ENCODE measurements at places on chromosomes 16 and 17.
A peak's percentile ranks its signal among the peaks of the same experiment; 100 is the strongest.

DNA sequence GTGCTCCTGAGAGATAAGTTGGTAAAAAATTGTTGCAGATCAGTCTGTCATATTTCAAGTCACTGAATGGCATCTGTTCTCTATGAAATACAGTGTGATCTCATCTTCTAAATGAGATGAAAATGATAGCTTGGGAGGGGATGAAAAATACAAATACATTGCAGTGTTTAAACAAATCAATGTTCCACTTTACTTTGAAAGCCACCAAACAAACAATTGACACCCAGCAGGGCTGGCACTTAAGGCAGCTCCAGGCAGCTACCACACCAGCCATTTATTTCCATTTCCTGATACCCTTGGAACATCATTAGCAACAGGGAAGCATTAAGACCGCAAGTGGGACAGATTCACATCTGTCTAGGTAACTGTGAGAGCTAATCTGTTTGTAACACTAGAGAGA lies 827.6 kb upstream of the KIF2B start:
- H3K4me3 ChIP-seq: no peak overlapping the region
- no peaks in the 10 kb centered on the region for H3K36me3 ChIP-seq
- H3K27ac ChIP-seq: no peak overlapping the region
- H3K27me3 ChIP-seq: no peaks in the 10 kb centered on the region

GRCh38 chr16:78552716-78553115 lies 453.3 kb downstream of the WWOX start:
- H3K36me3 ChIP-seq: no peaks in the 10 kb centered on the region
- no peaks in the 10 kb centered on the region for H3K4me1 ChIP-seq
- no peak for DNase-seq
- no peak overlapping the region for H3K27ac ChIP-seq
- H3K27me3 ChIP-seq: no peaks in the 10 kb centered on the region
- H3K4me3 ChIP-seq: no peak overlapping the region

- no peaks in the 10 kb centered on the region for H3K27me3 ChIP-seq
- no peak overlapping the region for H3K27ac ChIP-seq
- H3K36me3 ChIP-seq: peaks cover 8% of the 10 kb centered on the region
- DNase-seq: no peak
These were observed 25.9 kb downstream of the OGFOD1 start for GRCh38 chr16:56477096-56477878.

GRCh38 chr17:63837962-63838600 lies 4.4 kb downstream of the SMARCD2 start:
- no peak overlapping the region for H3K4me3 ChIP-seq
- H3K36me3 ChIP-seq: no peaks in the 10 kb centered on the region
- H3K4me1 ChIP-seq: peaks cover 18% of the 10 kb centered on the region
- no peak overlapping the region for H3K27ac ChIP-seq

DNA sequence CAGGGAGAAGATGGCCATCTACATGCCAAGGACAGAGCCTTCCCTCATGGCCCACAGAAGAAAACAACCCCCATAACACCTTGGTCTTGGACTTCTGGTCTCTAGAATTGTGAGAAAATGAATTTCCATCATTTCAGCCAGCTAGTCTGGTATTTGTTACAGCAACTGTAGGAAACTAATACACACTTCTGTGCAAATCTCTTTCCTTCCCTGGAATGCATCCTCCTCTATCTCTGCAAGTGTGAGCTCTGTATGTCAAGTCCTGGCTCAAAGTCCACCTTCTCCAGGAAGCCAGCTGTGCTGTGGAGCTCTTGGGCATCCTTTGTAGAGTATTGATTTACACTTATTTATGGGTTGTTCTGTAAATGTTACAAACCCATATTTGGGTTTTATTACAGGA lies 89.7 kb downstream of the SDK2 start:
- H3K27me3 ChIP-seq: peaks cover 82% of the 10 kb centered on the region
- H3K4me3 ChIP-seq: no peak overlapping the region
- H3K27ac ChIP-seq: no peak overlapping the region
- no peaks in the 10 kb centered on the region for H3K36me3 ChIP-seq
- H3K4me1 ChIP-seq: no peaks in the 10 kb centered on the region

- H3K4me1 ChIP-seq: no peaks in the 10 kb centered on the region
- DNase-seq: no peak
- H3K27me3 ChIP-seq: no peaks in the 10 kb centered on the region
- H3K4me3 ChIP-seq: no peak overlapping the region
- H3K27ac ChIP-seq: no peak overlapping the region
These were observed 15.2 kb downstream of the EMP2 start for GRCh38 chr16:10565167-10565566.

- H3K27ac ChIP-seq: no peak overlapping the region
- peaks cover 92% of the 10 kb centered on the region for H3K27me3 ChIP-seq
- H3K4me1 ChIP-seq: no peaks in the 10 kb centered on the region
- no peaks in the 10 kb centered on the region for H3K36me3 ChIP-seq
These were observed 19.8 kb upstream of the SSTR5 start for GRCh38 chr16:1052721-1053120.

DNA sequence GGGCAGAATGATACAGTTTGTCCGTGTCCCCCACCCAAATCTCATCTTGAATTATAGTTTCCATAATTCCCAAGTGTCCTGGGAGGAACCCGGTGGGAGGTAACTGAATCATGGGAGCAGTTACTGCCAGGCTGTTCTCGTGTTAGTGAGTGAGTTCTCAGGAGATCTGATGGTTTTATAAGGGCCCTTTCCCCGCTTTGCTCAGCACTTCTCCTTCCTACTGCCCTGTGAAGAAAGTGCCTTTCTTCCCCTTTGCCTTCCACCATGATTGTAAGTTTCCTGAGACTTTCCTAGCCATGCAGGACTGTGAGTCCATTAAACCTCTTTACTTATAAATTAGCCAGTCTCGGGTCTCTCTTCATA lies 28.9 kb upstream of the SEC14L1 start:
- peaks cover 32% of the 10 kb centered on the region for H3K4me1 ChIP-seq
- H3K36me3 ChIP-seq: no peaks in the 10 kb centered on the region
- no peak for DNase-seq
- no peak overlapping the region for H3K27ac ChIP-seq
- H3K27me3 ChIP-seq: no peaks in the 10 kb centered on the region
- no peak overlapping the region for H3K4me3 ChIP-seq

GRCh38 chr16:50574745-50575136 lies 26.5 kb downstream of the NKD1 start:
- no peaks in the 10 kb centered on the region for H3K36me3 ChIP-seq
- no peaks in the 10 kb centered on the region for H3K4me1 ChIP-seq
- H3K27me3 ChIP-seq: no peaks in the 10 kb centered on the region
- no peak overlapping the region for H3K27ac ChIP-seq
- no peak for DNase-seq

GRCh38 chr17:42704837-42705494 lies 22.6 kb downstream of the CNTNAP1 start:
- peaks cover 18% of the 10 kb centered on the region for H3K4me1 ChIP-seq
- no peaks in the 10 kb centered on the region for H3K27me3 ChIP-seq
- DNase-seq: peak; percentile 51
- H3K27ac ChIP-seq: peak overlapping the region; percentile 53

DNA sequence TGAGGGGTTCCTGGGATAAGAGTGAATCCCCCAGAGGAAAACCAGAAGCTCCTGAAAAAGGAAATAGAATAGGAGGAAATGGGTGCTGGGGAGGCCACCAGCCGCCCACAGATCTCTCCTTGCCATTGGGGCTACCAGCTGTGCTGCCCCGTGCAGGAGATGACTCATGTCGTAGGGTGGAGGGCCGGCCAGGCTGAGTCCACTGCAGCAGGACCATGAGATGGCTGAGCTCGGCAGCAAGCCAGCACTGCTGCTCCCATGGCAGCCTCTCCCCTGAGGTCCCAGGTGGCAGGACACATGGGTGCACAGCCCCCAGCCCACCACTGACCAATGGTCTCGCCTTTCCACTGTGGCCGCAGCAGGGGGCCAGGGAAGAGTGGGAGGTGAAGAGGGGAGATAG lies 95.5 kb downstream of the GNAO1 start:
- no peaks in the 10 kb centered on the region for H3K27me3 ChIP-seq
- no peak overlapping the region for H3K27ac ChIP-seq

DNA sequence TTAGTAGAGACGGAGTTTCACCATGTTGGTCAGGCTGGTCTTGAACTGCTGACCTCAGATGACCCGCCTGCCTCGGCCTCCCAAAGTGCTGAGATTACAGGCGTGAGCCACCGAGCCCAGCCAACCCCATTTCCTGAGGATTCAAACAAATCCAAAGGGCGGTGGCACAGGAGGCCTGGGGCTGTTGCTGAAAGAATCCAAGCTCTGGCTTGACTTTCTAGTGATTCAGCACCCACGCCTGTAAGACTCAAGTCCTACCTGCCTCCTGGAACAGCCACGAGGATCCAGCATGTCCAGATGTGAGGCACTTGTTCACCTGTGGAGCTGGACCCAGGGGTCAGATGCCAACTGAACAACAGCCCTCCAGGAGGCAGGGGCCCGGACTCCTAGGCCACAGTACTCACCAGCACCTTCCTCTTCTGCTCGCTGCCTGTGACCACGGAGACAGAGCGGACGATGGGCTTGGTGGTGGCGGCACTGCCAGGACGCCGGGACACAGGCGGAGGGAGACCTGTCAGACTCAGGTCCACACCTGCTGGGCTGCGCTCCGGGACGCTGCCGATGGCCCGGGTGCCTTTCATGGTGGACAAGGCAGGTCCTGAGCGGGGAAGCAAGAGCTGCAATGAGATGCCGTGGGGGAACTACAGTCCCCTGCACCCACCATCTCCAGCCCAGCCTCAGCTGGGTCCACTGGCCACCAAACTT lies 3.1 kb downstream of the CEP131 start:
- peaks cover 8% of the 10 kb centered on the region for H3K27me3 ChIP-seq
- H3K4me1 ChIP-seq: peaks cover 14% of the 10 kb centered on the region
- no peak overlapping the region for H3K4me3 ChIP-seq
- no peak overlapping the region for H3K27ac ChIP-seq

- DNase-seq: no peak
- H3K4me1 ChIP-seq: no peaks in the 10 kb centered on the region
- H3K4me3 ChIP-seq: no peak overlapping the region
- no peaks in the 10 kb centered on the region for H3K36me3 ChIP-seq
These were observed 23.3 kb downstream of the NOS2 start for GRCh38 chr17:27776882-27777624.

- H3K27me3 ChIP-seq: no peaks in the 10 kb centered on the region
- no peaks in the 10 kb centered on the region for H3K4me1 ChIP-seq
- no peak overlapping the region for H3K27ac ChIP-seq
- H3K36me3 ChIP-seq: no peaks in the 10 kb centered on the region
- no peak for DNase-seq
These were observed 31.5 kb upstream of the FBXW10B start for GRCh38 chr17:15650741-15651582.

GRCh38 chr16:17245776-17246175 lies 225.0 kb downstream of the XYLT1 start:
- no peaks in the 10 kb centered on the region for H3K27me3 ChIP-seq
- no peak for DNase-seq
- no peaks in the 10 kb centered on the region for H3K36me3 ChIP-seq
- peaks cover 33% of the 10 kb centered on the region for H3K4me1 ChIP-seq

DNA sequence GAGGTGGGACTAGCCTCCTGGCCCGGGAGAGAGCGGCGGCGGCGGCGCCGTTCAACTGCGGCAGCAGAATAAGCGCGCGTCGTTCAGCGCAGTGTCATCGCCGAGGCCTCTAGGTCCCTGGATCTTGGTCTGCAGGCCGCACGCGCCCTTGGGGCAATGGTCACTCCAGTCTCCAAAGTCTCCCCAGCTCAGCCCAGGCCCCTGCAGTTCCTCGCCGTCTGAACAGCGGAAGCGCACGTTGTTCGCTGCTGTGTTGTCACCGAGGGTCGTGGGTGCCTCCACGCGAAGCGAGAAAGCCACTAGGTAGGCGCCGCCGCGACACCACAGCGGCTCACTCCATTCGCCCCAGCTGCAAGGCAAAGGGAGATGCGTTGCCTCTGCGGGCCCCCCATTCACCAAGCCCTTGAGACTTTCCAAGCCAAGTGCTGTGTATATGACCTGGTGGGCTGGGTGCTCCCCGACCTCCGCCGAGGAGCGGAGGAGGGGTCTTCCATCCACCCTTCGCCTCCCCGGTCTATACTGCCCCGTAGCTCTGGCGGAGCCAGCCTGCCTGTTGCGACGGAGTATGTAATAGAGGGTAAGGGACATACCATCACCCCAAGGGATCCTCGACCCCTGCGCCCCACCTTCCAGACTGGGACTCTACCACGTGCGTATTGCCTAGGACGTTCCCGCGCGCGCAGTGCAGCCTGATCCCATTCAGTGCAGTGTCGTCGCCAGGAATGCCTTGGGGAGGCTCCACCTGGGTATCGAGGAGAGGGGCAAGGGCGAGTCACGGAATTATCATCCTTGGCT lies 656 bp downstream of the VMO1 start:
- no peak for DNase-seq
- no peak overlapping the region for H3K4me3 ChIP-seq
- peaks cover under 1% of the 10 kb centered on the region for H3K4me1 ChIP-seq
- no peaks in the 10 kb centered on the region for H3K36me3 ChIP-seq

DNA sequence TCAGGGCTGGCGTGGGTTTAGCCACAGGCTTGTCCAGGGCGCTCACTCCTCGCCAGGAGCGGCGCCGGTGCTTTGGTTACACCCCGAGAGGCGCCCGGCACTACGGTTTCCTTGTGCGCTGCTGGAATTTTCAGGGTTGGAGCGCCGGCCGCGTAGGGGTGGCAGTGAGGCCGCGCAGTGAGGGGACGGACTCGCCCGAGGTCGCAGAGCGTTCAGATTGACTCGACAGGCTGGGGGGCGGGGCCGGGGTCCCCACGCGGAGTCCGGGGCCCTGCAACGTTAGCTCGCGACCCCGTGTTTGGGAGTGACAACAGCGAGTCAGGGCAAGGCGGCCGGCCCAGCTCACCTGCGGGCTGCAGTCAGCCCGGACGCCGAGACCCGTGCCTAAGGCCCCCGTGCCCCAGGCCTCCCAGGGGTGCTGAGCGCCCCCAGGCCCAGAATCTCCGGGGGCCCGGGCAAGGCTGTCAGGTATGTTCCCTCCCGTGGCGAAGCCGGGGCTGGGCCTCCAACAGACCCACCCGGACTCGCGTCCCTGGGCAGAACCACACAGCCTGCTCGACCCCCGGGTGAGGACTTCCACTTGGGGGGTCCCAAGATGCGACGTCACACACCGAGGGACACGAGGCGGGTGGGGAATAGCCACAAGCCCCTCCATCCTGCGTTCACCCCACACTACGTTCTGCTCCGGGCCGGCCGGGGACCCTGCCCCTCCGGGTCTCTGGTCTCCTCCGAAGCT lies 1.3 kb upstream of the ACTG1 start:
- peaks cover 17% of the 10 kb centered on the region for H3K36me3 ChIP-seq
- peaks cover 28% of the 10 kb centered on the region for H3K4me1 ChIP-seq
- H3K27me3 ChIP-seq: no peaks in the 10 kb centered on the region
- H3K27ac ChIP-seq: peak overlapping the region; percentile 69
- H3K4me3 ChIP-seq: peak overlapping the region; percentile 76

DNA sequence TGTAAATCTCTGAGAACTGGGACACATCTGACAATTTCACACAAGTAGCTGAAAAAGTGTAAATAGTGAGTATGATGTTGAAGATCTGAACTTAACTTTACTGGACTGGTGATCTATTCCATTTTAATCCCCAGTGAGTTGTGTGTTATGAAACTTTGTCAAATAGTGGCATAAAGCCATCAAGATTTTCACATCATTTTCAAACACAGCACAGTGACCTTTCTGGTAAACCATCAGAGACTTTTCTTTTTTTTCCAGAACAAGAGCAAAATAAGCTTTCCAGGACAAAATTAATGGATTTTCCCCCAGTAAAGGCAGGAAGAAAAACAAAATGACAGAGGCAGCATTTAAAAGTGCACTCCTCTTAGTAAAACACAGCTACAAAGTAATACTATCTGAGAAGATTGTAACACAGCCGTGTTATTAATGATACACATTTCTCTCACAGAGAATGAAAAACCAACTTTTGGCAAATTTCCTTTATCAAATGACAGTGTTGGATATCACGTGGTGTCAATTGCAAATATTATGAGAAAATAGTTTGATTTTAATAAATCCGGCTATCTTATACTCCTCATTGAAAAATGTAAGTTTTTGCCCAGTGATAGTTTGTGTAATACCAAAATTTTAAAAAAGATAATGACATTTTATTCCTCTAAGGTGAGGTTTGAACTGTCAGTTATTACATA lies 16.8 kb upstream of the COL1A1 start:
- H3K27me3 ChIP-seq: no peaks in the 10 kb centered on the region
- DNase-seq: no peak
- H3K27ac ChIP-seq: no peak overlapping the region
- H3K36me3 ChIP-seq: no peaks in the 10 kb centered on the region
- peaks cover 11% of the 10 kb centered on the region for H3K4me1 ChIP-seq
